ENCODE measurements at places on chromosomes 11 and 22. TPM values are rescaled to one million over a fixed set of nuclear protein-coding genes. Genes with fewer than 3 reads are reported as not detected.

The ART1 gene
- not detected for total RNA-seq

The PYGM gene
- 2.8 TPM for total RNA-seq

The ANGPTL5 gene
- not detected for total RNA-seq

The NXPE4 gene
- total RNA-seq: not detected

The CCDC87 gene
- total RNA-seq: not detected

The PDE2A gene
- 0.24 TPM for total RNA-seq

The OSM gene
- total RNA-seq: 0.13 TPM

The RAB39A gene
- total RNA-seq: not detected

The MGAT3 gene
- 2.1 TPM for total RNA-seq

The OR8G5 gene
- total RNA-seq: not detected

The OR10D3 gene
- total RNA-seq: not detected

The GPR152 gene
- total RNA-seq: not detected

The PARVB gene
- 70.3 TPM for total RNA-seq

The STK33 gene
- total RNA-seq: 2.8 TPM

The CARD16 gene
- total RNA-seq: 29.6 TPM

The APOA5 gene
- total RNA-seq: not detected

The INPP5J gene
- 0.52 TPM for total RNA-seq

The HOATZ gene
- not detected for total RNA-seq

The KCNJ1 gene
- total RNA-seq: not detected

The NUP98 gene
- total RNA-seq: 48.6 TPM

The MYRF gene
- 7.6 TPM for total RNA-seq

The SAA4 gene
- not detected for total RNA-seq

The PRAME gene
- not detected for total RNA-seq

The NFRKB gene
- total RNA-seq: 18.0 TPM

The DDTL gene
- 2.6 TPM for total RNA-seq

The PLAAT4 gene
- 31.0 TPM for total RNA-seq

The NCF4 gene
- total RNA-seq: not detected

The PELI3 gene
- total RNA-seq: 10.0 TPM

The GAB4 gene
- total RNA-seq: not detected

The KIF18A gene
- total RNA-seq: 6.1 TPM

The OR52R1 gene
- not detected for total RNA-seq

The C11orf16 gene
- not detected for total RNA-seq

The FGF3 gene
- not detected for total RNA-seq

The DSCAML1 gene
- not detected for total RNA-seq

The MS4A6A gene
- total RNA-seq: not detected

The POLR2L gene
- 72.8 TPM for total RNA-seq

The PIH1D2 gene
- total RNA-seq: 4.6 TPM

The GAL3ST3 gene
- 0.91 TPM for total RNA-seq

The KRTAP5-7 gene
- not detected for total RNA-seq

The MS4A5 gene
- total RNA-seq: not detected

The RAB3IL1 gene
- total RNA-seq: 0.26 TPM

The OR8K3 gene
- total RNA-seq: not detected

The C11orf54 gene
- 20.4 TPM for total RNA-seq

The IGLL1 gene
- total RNA-seq: not detected

The LRRC4C gene
- total RNA-seq: 0.52 TPM

The KRTAP5-2 gene
- not detected for total RNA-seq

The IFITM2 gene
- 518 TPM for total RNA-seq

The LARGE1 gene
- total RNA-seq: 4.6 TPM

The APOL4 gene
- total RNA-seq: 0.24 TPM

The GRK2 gene
- total RNA-seq: 38.7 TPM

The TMEM191C gene
- 0.13 TPM for total RNA-seq

The F2 gene
- total RNA-seq: not detected

The C11orf42 gene
- total RNA-seq: not detected
